A549 (cell line): ENCODE measurements at places on chromosomes 12 and 14. TPM values are rescaled to one million over a fixed set of nuclear protein-coding genes. Genes with fewer than 3 reads are reported as not detected.

FSCB gene
- polyA plus RNA-seq = not detected in 3 replicates

ETFBKMT gene
- 0.63 to 1.1 TPM (median 0.87 TPM) in 3 replicates for polyA plus RNA-seq

AKAP3 gene
- polyA plus RNA-seq = 0.14 to 0.51 TPM (median 0.37 TPM) in 3 replicates

TMPRSS12 gene
- not detected in 3 replicates for polyA plus RNA-seq

STAB2 gene
- polyA plus RNA-seq = not detected in 3 replicates

SSPN gene
- polyA plus RNA-seq = 0.85 to 2.0 TPM (median 1.2 TPM) in 3 replicates

DNA sequence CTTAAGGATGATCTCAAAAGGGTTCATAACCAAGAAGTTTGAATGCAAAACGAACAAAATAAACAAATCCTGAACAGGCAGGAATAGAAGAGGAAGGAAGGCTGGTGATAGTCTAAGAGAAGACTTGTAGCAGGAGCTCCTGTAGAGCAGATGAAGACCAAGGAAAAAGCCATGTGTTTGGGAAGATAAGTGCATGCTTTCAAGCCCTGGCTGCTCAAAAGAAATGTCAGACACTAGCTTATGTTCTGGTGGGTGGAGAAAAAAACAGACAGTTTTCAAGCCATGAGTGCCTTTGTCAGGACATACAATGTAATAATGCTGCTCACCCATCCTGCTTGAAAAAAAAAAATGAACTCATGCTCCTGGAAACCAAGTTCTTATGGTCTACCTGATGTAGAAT, 27.4 kb downstream of the TAOK3 start:
- DNase-seq = no peak

- no peak for DNase-seq
Observed at GRCh38 chr12:4386801-4387200, 7.3 kb upstream of the FGF23 start.

DNA sequence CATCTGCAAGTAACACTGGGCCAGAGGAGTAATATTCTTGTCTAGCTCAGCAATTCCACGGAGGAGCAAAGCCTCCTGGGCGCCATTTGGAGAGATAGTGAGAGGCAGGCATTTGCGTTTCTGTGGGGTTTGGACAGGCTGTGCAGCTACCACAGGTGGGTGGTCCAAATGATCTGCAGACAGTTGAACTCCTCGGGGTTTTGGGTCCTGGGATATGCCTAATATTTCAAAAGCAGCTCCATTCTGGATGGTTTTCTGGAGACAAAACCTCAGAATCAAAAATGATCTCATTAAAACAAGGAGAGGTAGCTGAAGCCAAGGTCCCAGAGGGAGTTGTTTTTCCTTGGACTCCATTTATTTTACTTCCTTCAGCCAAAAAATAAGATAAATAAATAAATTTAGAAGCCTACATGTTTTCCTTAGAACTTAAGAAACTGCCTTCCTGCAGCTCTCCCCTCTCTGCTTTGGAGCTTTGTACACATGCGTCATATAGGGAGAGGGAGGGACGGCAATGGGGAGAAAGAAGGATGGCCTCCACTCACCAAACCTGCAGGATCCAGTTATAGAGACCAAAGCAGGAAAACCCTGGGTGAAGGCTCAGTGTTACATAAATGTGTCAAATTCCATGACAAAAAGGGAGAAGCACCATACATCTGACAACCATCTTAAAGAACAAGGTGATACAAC, 227.3 kb upstream of the DAAM1 start:
- DNase-seq = no peak

- DNase-seq = no peak
Observed at GRCh38 chr14:98210045-98210672, 1061.8 kb downstream of the BCL11B start.

DNA sequence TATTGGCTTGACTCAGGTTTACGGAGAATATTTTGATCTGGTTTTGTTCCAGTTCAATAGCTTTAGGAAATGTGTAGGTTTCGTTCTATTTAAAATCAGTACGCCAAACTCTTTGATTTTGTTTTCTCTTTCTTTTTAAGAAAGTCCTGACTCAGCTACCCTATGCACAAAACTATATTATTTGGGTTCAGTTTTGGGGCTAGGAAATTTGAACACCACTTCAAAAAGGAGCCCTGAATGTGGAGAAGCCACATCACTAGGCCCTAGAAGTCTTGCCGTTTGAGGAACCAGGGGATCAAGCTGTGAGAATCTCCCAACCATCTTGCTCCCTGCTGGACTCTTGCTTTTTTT, 168.2 kb upstream of the BCL2L14 start:
- no peak for DNase-seq

GRCh38 chr12:7144414-7145120, 14.4 kb downstream of the CLSTN3 start:
- DNase-seq = peak; percentile 63

- DNase-seq = peak; percentile 78
Observed at GRCh38 chr14:99378782-99379214, 101.9 kb downstream of the SETD3 start.

DNA sequence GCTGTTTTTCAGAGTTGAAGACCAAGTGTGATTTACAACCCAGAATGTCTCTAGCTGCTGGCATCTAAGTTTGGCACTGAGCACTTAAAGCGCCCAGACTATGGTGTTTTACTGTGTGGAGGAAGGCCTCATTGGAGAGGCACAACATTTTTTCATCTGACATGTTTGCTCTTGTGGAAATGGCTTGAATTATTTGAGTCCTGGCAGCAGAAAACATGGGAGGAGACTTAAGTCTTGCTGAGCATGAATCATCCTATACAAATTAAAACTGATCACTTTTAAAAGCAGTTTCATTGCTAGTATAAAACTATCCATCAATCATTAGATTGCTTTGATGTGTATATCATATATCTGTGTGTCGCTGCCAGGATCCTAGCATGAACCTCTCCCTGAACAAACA, 85.9 kb upstream of the REP15 start:
- no peak for DNase-seq

GRCh38 chr14:77681196-77682157, 26.3 kb downstream of the ALKBH1 start:
- no peak for DNase-seq

DNA sequence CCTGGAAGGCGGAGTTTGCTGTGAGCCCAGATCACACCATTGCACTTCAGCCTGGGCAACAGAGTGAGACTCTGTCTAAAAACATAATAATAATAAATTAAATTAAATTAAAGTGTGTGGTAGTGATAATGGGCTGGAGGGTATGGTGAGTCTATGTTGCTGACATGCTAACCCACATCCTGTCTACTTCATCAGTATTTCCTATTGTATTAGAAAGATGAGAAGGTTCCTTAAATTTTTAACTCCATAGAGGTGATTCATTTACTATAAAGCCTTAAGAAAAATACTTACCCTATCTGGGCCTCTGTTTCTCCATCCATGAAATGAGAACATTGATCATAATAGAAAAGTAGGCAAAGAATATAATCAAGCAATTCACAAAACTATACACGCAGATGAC, 280.5 kb downstream of the FBXL14 start:
- no peak for DNase-seq

DNA sequence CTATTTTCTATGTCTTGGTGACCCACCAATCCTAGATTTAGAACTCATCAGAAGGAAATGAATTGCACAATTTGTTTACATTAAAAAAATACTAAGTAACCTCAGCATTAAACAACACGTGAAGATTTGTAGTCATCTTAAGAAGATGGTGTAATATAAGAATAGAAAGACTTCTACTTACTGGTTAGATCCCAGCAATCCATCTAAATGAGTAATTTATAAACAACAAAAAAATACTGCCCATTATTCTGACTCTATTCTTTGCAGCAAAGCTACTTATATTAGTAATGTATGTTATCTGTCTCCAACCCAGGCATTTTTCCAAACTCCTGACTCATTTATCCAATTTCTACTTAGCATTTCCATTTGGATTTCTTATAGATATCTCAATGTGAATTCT, 67.8 kb downstream of the CD163L1 start:
- no peak for DNase-seq

DNA sequence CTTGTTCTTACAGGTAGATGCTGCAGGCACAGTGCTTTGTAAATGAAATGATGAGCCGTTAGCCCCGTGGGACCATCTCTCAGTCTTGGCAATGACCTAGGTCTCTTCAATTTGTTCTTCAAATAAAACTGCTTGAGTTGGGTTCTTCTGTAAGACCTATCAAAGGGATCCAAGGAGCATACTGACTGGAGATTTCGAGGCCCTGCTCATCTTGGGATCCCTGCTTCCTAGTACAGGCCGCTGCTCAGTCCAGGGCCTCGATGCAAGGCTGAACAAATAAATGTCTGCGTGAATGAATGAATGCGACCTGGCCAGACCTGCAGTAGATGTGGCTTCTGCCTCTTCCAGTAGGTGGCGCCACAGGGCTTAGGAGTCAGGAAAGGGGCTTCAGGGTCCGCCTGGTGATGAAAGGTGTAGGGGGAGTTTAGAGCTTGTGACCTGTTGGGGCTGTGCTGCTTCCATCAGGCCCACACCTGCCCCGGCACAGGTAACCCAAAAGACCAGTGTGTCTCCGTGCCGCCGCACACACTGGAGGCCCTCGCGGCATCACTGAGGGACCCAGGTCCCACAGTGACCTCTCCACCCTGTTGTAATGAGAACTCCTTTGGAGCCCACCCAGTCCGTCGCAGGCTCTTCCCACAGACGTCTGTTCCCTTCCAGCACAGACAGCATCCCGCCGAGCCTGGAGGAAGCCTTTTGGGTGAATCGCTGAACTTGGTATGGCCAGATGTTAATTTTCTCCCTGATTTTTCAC, 4.4 kb downstream of the CACNA1C start:
- DNase-seq = no peak

GRCh38 chr12:87931812-87932211, 97.4 kb downstream of the C12orf50 start:
- DNase-seq = peak; percentile 31

DNA sequence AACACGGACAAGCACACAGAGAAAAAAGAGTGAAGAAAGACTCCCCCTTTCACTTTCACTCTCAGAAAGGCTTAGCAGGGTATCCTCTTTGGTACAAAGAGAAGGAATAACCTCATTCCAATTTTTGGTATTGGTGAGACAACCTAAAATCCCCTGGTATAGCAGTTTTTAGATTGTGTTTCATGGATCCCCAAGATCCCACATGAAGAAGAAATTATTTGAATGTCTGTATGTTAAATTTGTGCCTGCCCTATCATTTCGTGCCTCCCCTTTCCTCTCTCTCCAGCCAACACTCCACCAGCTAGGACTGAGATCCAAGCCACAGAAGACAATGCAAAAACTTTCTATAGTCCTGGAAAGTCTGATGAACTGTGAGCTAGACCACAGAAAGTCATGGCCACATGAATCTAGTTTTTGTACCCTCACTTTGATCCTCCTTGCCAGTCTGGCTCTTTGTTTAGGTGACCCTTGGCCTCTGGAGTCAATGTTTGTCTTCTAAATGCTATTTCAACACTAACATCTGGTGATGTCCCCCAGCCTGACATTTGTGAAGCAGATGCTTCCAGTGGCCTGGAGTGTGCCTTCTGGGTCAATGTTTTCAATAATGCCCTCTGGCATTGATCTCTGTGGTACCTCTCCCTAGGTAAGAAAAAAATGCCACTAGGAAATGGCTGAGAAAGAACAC, 181.9 kb upstream of the BMP4 start:
- DNase-seq = no peak

DNA sequence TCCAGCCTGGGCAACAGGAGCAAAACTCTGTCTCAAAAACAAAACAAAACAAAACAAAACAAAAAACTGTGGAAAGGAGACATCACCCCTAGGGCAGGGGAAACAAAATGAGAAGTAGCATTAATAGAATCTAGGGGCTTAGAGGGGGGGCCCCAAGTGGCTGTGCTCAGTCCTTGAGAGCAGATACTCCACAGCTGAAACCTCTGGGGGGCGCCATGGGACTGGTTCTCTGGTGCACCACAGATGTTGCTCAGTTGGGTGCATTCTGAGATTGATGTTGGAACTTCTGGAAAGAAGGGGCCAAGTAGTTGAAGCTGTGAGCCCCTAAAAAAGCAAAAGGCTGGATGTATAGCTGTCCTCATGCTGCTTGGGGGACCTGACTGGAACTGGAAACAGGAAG, 11.8 kb upstream of the SYNE2 start:
- no peak for DNase-seq

DNA sequence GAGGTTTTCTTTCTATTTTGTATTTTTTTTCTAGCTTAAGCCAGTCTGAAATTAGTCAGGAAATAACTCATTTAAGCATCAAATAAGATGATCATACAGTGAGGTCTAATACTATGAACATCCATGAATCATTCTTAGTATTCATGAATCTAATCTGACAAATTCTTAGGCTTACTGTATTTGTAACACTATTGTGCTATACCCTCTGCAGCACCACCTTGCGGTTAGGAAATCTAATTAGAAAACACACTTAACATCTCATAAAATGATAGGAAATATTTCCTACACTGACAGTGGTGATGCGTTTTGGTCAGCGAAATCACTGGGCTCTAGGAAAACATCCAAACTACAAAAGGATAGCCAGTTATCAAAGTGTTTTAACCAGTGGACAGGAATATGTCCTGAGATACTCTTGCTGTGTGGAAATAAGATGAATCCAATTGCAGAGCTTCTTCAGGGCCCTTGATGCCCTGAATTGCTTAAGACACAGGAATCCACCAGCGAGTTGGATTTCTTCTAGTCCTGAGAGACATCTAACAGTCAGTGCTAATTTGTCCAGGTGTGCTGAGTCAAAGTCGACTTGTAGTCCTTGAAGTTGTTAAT, 109.3 kb upstream of the MYF6 start:
- peak; percentile 52 for DNase-seq

DNA sequence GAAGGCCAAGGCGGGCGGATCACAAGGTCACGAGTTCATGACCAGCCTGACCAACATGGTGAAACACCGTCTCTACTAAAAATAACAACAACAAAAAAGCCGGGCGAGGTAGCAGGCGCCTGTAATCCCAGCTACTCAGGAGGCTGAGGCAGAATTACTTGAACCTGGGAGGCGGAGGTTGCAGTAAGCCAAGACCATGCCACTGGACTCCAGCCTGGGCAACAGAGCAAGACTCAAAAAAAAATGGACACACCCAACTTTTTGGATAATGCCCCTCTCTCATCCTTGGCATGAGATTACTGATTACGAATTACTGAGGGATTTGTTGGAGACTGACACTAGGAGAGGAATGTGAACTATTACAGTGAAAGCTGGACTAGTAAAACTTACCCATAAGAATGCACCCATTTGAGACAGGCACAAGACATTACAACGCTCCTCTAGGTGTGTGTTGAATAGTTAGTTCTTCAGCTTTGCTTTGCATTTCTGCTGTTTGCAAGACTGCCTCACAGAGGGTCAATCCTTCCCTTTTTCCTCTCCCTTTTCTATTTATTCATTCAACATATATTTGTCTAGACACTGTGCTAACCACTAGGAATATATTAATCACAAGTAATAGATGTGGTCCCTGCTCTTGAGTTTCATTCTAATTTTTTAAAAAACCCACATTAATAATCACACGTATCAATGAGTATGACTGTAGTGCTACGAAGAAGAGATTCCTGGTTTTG, 46.0 kb upstream of the OR5AU1 start:
- no peak for DNase-seq

GRCh38 chr12:8664228-8664913, 1.7 kb upstream of the MFAP5 start:
- no peak for DNase-seq
